ENCODE measurements at places on chromosomes 16 and 17. TPM values are rescaled to one million over a fixed set of nuclear protein-coding genes. Genes with fewer than 3 reads are reported as not detected.

PEMT gene
- 28.3 TPM for total RNA-seq

NT5C gene
- total RNA-seq = 42.7 TPM

UMOD gene
- total RNA-seq = not detected

KRTAP2-3 gene
- 1.00 TPM for total RNA-seq

LITAFD gene
- total RNA-seq = not detected

TSPAN10 gene
- 1.3 TPM for total RNA-seq

TNK1 gene
- total RNA-seq = under 0.01 TPM

PRKCA gene
- total RNA-seq = 24.8 TPM

ITGAX gene
- 1.2 TPM for total RNA-seq

GGT6 gene
- not detected for total RNA-seq

KRTAP3-1 gene
- not detected for total RNA-seq

SLC43A2 gene
- 2.1 TPM for total RNA-seq

MYH13 gene
- total RNA-seq = not detected

MOSMO gene
- 29.7 TPM for total RNA-seq

TM4SF5 gene
- total RNA-seq = not detected

CCL18 gene
- not detected for total RNA-seq

FBXO47 gene
- not detected for total RNA-seq

ADCY9 gene
- 22.2 TPM for total RNA-seq

CYLD gene
- total RNA-seq = 88.2 TPM

KRTAP16-1 gene
- not detected for total RNA-seq

KRT12 gene
- total RNA-seq = not detected

KRTAP4-9 gene
- total RNA-seq = 0.12 TPM

All from uterine smooth muscle cell (primary cell).